ENCODE measurements at places on chromosomes 7 and 10.

GRCh38 chr10:43407576-43408330 lies 1.2 kb downstream of the HNRNPF start:
- DNase-seq = no peak

- no peak for DNase-seq
Measured at GRCh38 chr10:128281343-128281742, 155.1 kb upstream of the MKI67 start.

- DNase-seq = no peak
Measured at GRCh38 chr10:36220151-36220550, 578.1 kb upstream of the FZD8 start.

- DNase-seq = no peak
Measured at GRCh38 chr7:73833251-73833919, 2.6 kb downstream of the CLDN4 start.

DNA sequence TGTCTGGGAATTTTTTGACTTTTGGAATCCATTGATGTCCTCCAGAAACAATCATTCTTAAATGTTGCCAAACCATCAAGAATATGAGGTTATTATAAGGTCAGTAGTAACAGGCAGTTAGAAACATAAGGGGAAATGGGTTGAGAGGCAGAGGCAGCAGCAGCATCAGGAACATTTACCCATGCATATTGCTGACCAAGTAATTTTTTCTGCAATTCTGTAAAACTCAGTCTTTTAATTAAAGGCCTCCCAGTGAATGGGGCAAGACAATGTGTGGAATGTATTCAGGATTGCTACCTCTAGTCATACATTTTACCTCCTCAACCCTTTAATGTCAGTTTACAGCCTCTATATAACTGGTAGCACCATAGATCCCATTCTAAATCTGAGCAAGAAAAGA lies 66.5 kb upstream of the SKAP2 start:
- DNase-seq = no peak

- DNase-seq = no peak
Measured at GRCh38 chr7:74579800-74580685, 77.5 kb upstream of the GTF2I start.

DNA sequence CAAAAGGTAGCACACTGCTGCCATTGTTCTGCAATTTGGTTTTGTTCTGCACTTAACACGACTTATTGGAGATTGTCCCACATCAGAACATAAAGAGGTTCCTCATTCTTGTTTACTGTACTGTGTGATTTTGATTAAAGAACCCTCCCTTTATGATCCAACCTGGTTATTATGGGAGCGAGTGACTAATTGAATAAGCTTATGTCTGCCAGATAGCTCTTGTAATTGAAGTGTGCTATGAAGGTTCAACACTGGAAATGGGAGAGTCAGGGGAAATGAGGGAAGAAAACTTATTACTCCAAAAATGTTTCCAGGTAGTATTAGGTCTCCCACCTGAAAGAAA lies 33.9 kb downstream of the CASP7 start:
- no peak for DNase-seq

DNA sequence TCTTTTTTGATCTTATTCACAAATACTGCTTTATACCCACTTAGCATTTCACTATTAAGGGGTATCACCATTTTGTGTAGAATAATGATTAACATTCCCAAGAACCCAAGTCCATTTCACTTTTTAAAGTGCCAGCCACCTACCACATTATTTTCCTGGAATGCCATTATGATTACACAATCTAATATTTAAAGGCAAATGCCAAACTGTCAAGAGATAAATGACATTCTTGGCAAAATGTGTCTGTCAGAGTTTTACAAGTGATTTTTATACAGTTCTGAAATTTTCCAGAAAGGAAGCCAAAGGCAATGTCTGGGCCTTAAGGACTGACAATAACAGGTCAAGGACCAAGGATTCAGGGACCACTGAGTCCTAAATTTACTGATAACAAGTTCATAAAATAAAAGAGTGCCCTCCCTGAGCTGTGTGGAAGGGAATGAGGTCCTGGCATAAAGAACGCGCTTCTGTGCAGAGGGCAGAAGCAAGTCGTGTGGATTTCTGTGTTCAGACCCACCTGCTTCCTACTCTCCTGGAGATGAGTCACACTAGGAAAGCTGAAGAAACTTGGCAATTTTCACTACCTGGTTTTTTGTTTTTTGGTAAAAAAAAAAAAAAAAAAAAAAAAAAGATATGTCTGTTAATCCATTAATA lies 66.5 kb downstream of the UBE2H start:
- no peak for DNase-seq

GRCh38 chr7:151633516-151633812 lies 113.8 kb upstream of the RHEB start:
- no peak for DNase-seq

DNA sequence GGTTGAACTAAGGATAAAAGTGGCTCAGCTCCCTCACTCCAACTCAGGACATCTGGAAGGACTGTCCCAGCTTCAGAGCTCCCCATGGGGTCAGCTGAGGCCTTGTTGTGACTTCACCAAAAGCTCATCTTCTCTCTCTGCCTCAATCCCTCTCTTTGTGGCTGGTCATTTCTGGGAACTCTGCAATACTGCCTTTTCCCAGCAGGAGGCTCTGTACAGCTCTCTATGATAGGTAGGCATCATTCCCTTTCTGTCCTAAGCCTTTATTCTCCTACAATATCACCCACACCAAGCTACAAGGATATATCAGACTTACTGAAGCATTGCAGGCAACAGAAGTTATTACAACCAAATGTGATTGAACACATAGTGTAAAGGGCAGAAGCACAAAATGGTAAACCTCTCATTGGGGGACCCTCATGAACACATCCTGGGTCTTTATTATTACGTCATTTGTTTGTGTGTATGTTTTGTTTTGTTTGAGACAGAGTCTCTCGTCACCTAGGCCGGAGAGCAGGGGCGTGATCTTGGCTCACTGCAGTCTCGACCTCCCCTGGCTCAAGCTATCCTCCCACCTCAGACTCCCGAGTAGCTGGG lies 36.7 kb upstream of the PRPS1L1 start:
- no peak for DNase-seq

- DNase-seq = no peak
Measured at GRCh38 chr7:30040938-30041337, 12.7 kb downstream of the PLEKHA8 start.

GRCh38 chr10:121365566-121365965 lies 232.7 kb downstream of the FGFR2 start:
- DNase-seq = no peak

- no peak for DNase-seq
Measured at GRCh38 chr7:64300641-64301405, 12.9 kb upstream of the ZNF736 start.

DNA sequence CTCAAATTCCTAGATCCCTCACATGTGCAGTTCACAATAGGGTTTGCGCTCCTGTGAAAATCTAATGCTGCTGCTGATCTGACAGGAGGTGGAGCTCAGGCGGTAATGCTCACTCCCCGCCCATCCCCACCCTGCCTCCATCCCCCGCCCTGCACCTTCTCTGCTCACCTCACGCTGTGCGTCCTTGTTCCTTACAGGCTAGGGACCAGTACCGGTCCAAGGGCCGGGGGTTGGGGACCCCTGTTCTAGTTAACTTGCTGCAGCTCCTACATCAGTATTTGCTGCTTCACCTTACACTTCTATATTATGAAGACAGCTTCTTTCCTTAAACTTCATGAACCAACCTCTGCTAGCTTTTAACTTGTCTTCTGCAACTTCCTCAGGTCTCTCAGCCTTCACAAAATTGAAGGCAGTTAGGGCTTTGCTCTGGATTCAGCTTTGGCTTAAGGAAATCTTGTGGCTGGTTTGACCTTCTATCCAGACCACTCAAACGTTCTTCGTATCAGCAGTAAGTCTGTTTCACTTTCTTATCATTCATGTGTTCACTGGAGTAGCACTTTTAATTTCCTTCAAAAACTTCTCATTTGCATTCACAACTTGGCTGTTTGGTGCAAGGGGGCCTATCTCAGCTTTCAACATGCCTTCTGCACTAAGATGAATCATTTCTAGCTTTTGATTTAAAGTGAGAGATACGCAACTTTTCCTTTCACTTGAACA lies 1.7 kb upstream of the TNKS2 start:
- DNase-seq = no peak

GRCh38 chr10:98748298-98748697 lies 301.6 kb upstream of the HPS1 start:
- DNase-seq = no peak

- DNase-seq = no peak
Measured at GRCh38 chr10:37732685-37733084, 124.7 kb downstream of the ZNF248 start.

DNA sequence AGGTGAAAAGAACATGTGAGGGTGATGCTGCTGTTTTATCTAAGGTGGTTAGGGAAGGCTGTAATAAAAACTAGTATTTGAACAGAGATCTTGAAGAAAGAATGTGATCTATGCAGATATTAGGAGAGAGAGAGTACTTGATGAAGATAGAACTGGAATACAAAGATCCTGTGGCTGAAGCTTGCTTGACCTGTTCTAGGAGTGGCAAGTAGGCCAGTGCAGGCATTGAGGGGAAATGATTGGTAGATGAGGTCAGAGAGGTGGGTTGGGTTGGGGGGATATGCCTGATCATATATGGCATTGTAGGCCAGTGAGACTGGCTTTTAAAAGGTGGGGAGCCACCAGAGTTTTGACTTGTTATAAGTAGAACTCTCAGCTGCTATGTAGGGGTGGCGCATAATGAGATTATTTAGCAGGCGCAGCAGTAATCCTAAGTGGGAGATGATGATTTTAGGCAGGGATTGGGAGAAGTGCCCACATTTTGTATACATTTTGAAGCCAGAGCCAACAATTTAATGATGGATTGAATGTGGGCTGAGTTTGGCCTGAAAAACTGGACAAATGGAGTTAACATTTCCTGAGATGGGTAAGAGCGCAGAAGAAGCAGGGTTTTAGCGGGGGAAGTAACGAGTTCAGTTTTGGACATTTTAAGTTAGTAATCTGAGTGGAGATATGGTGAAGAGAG lies 8.2 kb downstream of the CCSER2 start:
- DNase-seq = no peak

DNA sequence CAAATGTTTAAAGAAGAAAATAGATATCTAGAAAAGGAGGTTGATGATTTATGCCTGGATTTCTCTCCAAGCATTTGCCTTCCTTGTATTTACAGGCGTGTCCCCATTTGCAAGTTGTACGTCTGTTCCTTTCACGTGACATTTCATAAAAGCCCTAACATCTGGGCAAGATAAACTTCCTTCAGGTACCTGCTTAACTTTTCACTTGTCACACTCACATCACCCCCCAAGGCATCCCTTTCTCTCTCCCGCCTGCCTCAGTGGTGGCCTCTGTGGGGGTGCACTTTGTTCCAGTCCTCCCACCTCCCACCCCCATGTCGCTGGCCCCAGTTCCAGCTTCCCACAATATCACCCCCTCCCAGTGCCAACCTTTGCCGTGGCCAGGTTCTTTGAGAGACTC lies 6.7 kb downstream of the TWIST1 start:
- no peak for DNase-seq

- no peak for DNase-seq
Measured at GRCh38 chr7:138235207-138235606, 158.9 kb downstream of the AKR1D1 start.

DNA sequence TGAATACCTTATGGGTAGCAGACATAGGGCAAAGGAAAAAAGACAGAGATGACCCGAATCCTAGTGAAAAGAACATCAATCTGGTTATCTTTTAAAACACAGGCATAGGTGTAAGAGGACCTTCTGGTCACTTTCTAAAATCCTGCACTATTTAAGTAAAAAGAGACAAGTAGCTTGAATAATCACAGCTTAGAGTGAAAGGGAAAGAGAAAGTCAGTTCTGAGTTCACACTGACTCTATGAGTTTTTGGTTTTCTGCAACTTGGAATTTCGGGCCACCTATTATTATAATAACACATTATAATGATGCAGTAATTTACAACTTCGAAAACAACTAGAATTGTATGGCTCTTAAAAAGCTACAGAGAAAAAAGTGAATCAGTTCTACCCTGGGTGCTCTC lies 247.8 kb downstream of the DOCK4 start:
- no peak for DNase-seq

GRCh38 chr10:81866753-81867152 lies 8.2 kb upstream of the NRG3 start:
- no peak for DNase-seq

- DNase-seq = no peak
Measured at GRCh38 chr7:90692947-90693346, 96.8 kb downstream of the CDK14 start.

GRCh38 chr7:79320741-79321473 lies 132.6 kb downstream of the MAGI2 start:
- no peak for DNase-seq

DNA sequence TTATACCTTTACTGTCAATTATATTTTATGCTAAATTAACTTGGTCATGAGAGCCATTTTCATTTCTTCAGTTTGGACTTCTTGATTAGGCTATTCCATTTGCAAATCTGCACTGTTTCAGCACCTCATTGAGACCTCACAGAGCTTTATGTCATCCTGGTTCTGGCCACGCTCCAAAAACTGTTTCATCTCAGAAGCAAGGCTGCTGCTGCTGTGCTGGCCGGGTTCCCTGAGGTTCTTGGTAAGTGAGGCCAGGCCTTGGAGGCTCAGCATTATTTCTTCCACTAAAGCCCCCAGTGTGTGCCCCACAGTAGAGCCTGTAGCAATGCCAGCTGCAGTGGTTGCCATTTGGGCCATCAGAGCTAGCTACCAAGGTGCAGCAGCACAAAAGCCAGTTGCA lies 7.8 kb upstream of the ZNF485 start:
- no peak for DNase-seq

DNA sequence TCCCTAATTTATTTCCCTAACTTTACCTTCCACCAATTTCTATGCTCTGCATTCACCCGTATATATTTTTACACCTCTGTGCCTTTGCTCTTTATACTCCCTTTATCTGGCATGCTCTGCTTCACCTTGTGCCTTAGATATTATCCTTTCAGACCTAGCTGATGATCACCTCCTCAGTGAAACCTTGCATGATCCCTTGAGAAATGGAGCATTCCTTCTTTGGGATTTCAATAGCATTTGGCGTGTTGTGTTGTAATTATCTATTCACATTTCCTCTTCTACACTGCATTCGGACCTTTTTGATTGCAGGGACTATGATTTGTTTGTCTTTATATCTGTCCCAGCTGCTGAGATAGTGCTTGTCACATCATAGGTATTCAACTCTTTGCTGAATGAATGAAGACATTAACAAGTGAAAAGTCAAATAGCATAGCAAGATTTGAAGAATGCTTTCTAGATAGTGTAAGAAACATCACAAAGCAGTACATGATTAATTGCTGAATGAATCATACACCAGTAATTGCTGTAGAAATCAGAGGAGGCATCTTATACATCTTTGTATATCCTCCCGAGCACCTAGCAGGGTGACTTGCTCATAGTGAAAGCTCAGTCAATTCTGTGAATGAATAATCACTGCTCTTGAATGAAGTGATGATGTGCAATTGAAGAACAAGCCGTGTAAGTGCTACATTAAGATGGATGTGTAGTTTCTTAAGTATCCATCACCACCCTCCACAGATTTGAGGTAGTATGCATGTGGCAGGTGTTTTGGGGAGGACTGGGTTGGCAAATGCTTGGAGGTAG lies 2.0 kb upstream of the TM9SF3 start:
- no peak for DNase-seq
